ENCODE measurements at places on chromosomes 7 and 10. TPM values are rescaled to one million over a fixed set of nuclear protein-coding genes. Genes with fewer than 3 reads are reported as not detected.

- no peak overlapping the region for H3K4me3 ChIP-seq
- peaks cover 2% of the 10 kb centered on the region for H3K36me3 ChIP-seq
- no peak overlapping the region for H3K27ac ChIP-seq
- no peaks in the 10 kb centered on the region for H3K27me3 ChIP-seq
- peaks cover 47% of the 10 kb centered on the region for H3K4me1 ChIP-seq
These were observed 96.5 kb upstream of the FAM20C start for GRCh38 chr7:95863-96260.

GRCh38 chr7:131747658-131748232, 191.3 kb upstream of the PODXL start:
- H3K27me3 ChIP-seq: peaks cover 35% of the 10 kb centered on the region
- no peak overlapping the region for H3K4me3 ChIP-seq
- H3K4me1 ChIP-seq: no peaks in the 10 kb centered on the region
- no peak overlapping the region for H3K27ac ChIP-seq

DNA sequence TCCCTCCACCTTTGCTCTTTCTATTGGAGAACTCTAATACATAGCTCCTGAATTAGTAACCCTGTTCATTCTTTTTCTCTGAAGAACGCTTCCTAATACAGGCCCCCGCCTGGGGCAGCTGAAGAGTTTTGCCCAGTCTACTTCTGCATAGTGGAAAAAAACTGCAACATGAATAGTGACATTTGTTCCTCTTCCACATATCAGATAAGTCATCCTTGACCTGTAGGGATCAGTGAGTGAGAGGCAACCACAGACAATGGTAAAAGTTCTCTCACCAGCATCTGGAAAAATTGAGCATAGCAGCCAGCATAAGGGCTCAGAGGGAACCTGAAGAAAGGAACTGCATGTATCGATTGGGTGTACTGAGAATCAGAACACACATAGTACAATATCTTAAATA, 262.0 kb downstream of the STK31 start:
- H3K27me3 ChIP-seq: no peaks in the 10 kb centered on the region
- H3K36me3 ChIP-seq: peaks cover 2% of the 10 kb centered on the region
- no peak overlapping the region for H3K4me3 ChIP-seq
- no peak overlapping the region for H3K27ac ChIP-seq

GRCh38 chr10:110502072-110502845, 4.6 kb downstream of the DUSP5 start:
- peaks cover 11% of the 10 kb centered on the region for H3K36me3 ChIP-seq
- H3K4me3 ChIP-seq: peak overlapping the region; percentile 16
- H3K27me3 ChIP-seq: no peaks in the 10 kb centered on the region
- peaks cover 62% of the 10 kb centered on the region for H3K4me1 ChIP-seq

DNA sequence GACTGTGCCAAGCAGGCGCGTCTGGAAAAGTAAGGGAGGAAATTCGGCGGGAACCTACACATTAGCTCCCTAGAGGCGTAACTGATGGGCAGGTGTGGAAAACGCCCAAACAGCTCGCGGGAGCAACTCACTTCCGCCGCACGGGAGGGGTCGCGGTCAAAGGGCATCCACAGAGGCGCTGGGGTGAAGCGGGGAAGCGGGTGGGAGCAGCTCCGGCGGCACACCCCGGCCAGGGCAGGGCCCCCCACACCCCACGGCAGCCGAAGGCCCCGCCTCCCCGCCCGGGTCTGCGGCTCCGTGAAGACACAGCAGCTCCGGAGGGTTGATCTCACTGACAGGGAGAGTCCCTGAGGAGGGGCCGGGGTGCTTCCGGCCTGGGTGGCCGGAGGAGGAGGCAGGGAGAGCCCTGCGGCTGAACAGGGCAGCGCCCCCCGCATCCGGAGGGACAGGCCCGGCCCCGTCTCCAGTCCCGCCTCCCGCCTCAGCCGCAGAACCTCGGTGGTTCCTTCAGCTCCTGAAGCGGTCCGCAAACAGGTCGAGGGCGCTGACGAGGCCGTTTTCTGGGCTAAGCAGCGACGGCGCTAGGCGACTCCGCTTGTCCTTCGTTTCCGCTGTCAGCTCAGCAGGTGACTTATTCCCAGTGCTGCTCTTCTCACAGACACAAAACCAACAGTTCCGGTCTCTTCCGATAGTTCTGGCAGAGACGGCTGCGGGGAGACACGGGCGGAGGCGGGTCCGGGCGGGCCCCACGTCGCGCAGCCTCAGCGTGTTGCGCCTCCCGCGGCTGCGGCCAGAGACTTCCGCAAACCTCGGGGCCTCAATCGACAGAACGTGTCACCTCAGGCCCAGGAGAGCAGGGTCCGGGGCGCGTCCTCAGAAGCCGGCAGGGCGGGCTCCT, 276.1 kb downstream of the DNAJB6 start:
- H3K4me1 ChIP-seq: peaks cover 3% of the 10 kb centered on the region
- no peak overlapping the region for H3K27ac ChIP-seq
- no peaks in the 10 kb centered on the region for H3K27me3 ChIP-seq
- H3K4me3 ChIP-seq: no peak overlapping the region
- no peaks in the 10 kb centered on the region for H3K36me3 ChIP-seq

DNA sequence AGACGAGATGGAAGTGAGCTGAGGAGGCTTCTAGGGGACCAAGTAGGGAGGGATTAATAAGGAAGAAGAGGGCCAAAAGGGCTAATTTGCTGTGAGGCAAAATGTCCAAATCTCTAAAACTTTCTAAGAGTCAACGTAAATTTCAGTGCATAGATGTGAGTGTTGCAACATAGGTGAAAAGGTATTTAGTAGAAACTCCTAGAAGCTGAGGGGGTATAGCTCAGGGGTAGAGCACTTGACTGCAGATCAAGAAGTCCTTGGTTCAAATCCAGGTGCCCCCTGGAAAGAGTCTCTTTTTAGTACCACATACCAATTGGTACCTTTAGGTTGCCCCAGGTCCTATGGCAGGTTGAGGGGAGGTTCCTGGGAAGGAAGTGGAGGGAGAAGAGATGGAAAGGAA, 48.7 kb upstream of the ZNF746 start:
- H3K36me3 ChIP-seq: peaks cover 51% of the 10 kb centered on the region
- no peak overlapping the region for H3K4me3 ChIP-seq
- H3K27me3 ChIP-seq: no peaks in the 10 kb centered on the region
- DNase-seq: no peak
- no peak overlapping the region for H3K27ac ChIP-seq

SPDYE5 gene
- total RNA-seq: not detected

RET gene
- total RNA-seq: 0.43 TPM

BLNK gene
- total RNA-seq: not detected

DNAJC9 gene
- 19.6 TPM for total RNA-seq

GIMAP6 gene
- total RNA-seq: not detected

Measured in osteocyte (in vitro differentiated cells).